ENCODE measurements at places on chromosomes 11 and 22. TPM values are rescaled to one million over a fixed set of nuclear protein-coding genes. Genes with fewer than 3 reads are reported as not detected.

IGSF22 gene
- 0.08 TPM for total RNA-seq

PVALB gene
- total RNA-seq = 1.1 TPM

GSTT2B gene
- 16.4 TPM for total RNA-seq

KMT5B gene
- 27.6 TPM for total RNA-seq

SEPTIN5 gene
- 8.5 TPM for total RNA-seq

C11orf65 gene
- total RNA-seq = 0.64 TPM

GRCh38 chr11:5846701-5847100 is 5.0 kb upstream of the OR52E6 start:
- no peak for DNase-seq

- no peak for DNase-seq
Measured at GRCh38 chr11:60485987-60486386, 6.6 kb upstream of the MS4A12 start.

DNA sequence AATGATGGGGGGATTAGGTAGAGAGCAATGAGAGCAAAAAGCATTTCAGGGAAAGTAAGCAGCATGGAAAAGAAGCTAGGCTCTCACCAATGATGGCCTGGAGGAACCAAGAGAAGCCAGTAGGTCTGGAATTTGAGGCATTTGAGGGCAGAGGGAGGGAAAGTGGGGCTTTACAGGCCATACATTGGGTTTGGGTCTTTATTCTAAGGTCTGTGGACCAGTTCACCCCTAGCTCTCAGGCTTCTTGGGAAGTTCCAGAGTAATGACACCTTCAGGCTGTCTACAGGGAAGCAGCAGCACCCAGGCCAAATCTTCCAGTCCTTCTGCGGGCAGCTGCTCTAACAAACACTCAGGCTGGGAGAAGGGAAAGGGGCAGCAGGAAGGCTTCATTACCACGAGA is 29.4 kb downstream of the ARFGAP2 start:
- DNase-seq = no peak

- DNase-seq = no peak
Measured at GRCh38 chr11:72871119-72871518, 56.9 kb downstream of the ATG16L2 start.

GRCh38 chr11:25327656-25328055 is 830.8 kb downstream of the LUZP2 start:
- DNase-seq = no peak

DNA sequence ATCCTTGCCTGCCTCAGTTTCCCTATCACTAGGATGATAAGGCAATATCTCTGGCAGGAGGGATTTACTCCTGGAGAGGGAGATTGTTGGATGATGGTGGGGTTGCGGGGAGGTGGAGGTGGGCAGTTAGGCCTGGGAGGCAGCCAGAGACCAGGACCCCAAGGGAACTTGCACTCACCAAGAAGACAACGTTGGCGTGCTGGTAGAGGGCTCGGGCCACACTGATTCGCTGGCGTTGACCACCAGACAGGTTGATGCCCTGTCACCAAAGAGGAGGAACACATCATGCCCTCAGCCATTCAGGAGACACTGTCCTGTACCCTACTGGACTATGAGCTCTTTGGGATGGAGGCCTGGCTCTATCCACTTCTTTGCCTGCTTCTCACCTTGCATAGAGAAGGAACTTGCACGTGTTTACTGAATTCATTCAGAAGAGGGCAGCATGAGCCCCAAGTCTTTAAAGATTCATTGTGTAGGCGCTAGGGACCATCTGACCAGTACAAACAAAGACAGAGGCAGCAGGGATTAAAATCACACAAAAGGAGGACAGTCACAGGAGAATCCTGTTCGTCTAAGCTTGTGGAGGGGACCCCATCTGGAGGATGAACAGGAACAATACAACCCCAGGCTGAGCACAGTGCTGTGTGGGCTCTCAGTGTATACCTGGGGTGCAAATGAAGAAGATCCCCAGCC is 24.2 kb upstream of the KCNJ11 start:
- no peak for DNase-seq

- no peak for DNase-seq
Measured at GRCh38 chr22:44493206-44493605, 4.8 kb downstream of the RTL6 start.

GRCh38 chr22:40602231-40602630 is 34.3 kb downstream of the MRTFA start:
- DNase-seq = no peak

DNA sequence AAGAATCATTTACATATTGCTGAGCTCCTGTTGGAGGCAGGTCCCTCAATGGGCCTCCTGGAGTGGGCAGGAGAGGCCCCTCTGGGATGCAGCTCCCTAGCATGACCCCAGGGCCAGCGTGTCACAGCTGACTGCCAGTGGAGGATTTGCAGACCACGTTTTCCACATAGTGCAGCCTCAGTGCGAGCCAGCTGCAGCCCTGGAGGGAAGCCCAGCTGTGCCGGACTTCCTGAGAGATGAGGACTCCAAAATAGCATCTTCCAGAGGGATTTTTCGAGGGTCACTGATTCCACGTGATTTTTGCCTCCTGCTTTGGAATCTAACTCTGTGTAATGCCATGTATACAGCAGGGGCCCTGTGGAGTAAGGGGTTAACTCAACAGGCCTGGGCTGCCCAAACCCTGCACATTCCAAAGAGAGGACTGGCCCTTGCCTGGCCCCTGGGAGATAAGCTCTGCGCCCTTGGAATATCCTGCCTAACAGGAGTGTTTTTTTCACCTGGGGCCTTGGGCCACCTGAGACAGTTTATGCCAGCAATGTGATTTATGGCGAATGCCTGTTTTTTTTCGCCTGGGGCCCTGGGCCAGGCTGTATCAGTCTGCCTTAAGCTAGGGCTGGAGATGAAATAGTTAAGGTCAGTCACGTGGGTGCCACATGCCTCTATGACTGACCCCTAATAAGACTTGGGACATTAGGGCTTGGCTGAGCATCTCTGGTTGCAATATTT is 47.4 kb downstream of the RPS6KA4 start:
- peak; percentile 70 for DNase-seq

DNA sequence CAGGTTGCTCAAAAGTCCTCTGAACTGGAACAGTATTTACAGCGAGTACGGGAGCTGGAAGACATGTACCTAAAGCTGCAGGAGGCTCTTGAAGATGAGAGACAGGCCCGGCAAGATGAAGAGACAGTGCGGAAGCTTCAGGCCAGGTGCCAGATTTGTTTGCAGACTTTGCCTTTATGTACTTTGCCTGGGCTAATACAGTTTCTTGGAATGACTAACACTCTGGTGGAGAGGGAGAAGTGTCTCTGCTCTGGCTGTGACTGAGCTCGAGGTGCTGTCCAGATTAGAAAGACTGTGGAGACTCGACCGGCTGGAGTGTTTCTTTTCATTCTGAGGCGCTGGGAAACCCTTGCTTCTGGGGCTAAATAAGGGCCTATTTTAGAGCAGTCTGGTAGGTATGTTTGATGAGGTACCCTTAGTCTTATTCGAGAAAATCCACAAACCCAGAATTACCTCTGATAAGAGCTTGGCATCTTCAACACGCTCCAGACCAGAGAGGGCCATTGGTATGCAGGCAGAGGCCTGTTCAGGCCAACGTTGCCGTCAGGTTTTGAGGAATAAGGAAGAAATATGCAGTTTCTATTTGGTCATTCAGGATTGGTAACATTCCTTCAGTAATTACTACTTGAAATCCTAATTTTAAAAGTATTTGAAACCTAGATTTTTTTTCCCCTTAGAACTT is 76.5 kb downstream of the SWAP70 start:
- no peak for DNase-seq

GRCh38 chr11:82765466-82766034 is 31.9 kb upstream of the FAM181B start:
- DNase-seq = no peak

- DNase-seq = no peak
Measured at GRCh38 chr11:113873236-113873626, 2.1 kb downstream of the USP28 start.

DNA sequence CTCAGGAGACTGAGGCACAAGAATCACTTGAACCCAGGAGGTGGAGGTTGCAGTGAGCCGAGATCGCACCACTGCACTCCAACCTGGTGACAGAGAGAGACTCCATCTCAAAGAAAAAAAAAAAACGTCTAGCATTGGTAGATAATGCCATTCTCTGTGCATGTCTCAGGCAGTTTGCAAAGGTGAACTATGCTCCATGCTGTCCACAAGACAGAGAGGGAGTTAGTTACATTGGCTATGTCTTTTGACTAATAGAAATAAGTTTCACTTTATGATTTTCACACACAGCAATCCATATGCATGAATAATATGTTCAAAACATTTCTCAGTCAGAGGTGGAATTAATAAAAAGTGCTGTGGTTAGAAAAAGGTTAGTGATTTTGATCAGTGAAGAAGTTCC is 591.4 kb downstream of the ETS1 start:
- DNase-seq = no peak

DNA sequence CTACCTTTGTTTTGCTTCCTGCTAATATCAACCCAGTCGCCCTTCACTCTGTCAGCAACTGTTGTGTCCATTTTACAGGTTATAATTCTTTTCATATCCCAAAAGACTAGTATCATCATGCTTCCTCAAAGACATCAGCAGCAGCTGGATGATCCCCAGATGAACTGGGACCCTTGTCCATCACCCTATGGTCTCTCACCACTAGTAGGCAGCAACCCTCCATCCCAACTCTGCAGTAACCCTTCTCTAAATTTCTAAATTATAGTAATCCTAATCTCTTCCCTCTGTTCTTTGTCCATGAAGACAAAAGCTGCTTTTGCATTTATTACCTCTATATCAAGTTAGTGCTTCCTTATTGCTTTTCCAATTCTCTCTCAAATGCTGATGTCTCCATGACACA is 1025.8 kb downstream of the FAM181B start:
- no peak for DNase-seq

GRCh38 chr22:48093981-48094380 is 1331.5 kb downstream of the TBC1D22A start:
- no peak for DNase-seq

GRCh38 chr11:83284501-83285150 is 1.5 kb downstream of the CCDC90B start:
- DNase-seq = no peak

DNA sequence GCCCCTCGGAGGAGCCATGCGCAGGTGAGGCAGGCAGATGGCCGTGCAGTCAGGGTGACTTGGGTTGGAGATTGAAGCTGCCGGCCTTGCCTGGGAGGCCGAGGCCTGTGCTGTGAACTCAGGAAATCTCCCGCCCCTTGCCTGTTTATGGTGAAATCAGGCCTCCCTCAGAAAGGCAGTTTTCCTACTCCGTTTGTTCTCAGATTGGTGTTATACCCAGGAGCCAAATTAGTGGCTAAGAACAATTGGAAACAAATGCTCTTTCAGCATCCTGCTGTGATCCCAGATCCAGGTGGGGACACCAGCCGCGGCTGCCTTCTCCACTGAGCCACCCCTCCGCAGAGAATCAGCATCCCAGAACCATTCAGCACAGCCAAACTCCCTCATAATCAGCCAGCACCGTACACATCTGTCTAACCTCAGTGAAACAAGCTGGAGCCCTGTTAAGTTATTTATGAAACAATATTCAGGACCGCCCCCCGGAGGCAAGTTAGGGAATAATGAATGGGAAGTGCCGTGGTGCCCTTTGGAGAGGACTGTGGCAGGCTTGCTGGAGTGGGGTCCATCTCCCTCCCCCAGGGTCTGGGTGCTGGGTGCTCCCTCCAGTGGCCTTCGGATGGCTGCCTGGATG is 60.0 kb downstream of the PKNOX2 start:
- DNase-seq = peak; percentile 31

GRCh38 chr11:106962995-106963394 is 55.3 kb downstream of the GUCY1A2 start:
- DNase-seq = no peak

GRCh38 chr11:68962527-68963250 is 18.1 kb downstream of the MRGPRD start:
- no peak for DNase-seq

DNA sequence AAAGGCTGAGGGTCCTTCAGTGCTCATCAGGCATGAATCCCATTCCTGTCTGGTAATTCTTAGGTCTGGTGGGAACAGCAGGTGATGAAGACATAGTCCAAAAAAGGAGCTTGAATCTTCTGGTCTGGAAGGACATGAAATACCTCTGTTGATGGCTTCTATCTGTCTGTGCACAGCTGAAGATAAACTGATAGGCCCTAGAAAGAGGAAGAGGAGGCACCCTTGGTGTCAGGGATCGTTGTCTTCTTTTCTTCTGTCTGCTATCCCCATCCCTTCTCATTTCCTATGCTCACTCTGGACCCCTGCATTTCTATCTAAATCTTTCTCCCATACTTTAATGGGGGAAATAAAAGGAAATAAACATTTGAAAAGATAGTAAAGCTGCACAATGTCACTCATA is 9.4 kb downstream of the AGBL2 start:
- no peak for DNase-seq

DNA sequence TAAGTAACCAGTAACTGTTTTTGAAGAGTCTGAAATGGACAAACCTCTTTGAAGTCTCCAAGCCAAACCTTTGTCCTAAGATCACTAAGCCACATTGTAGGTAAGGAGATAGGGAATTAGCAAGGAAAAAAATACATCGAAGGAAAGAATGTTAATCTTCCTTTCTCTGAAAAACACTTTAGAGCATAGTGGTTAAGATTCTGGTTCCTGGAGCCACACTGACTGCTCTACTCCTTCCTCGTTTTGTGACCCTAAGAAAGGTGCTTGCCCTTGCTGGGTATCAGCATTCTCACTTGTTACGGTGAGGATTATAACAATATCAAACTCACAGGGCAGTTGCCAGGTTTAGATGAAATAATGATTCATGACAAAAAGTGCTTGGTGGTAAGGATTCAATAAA is 104.0 kb downstream of the SIK3 start:
- no peak for DNase-seq

DNA sequence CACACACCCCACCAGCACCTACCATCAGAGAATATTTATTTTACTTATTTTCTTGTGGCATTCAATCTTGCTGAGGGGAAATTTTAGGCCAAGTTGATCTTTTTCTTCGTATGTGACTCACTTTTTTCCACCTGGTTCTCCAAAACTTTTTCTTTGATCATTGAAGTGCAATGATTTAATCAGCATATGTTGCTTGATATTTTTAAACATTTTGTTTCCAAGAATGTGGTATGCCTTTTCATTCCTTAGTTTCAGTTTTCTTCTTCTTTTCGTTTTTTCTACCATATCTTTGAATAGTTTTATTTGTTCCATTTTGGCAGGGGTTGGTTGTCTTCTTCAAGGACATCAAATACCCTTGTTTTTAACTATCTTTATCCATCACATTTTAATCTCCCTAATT is 28.6 kb downstream of the FANCF start:
- no peak for DNase-seq

- no peak for DNase-seq
Measured at GRCh38 chr11:115164774-115165173, 339.4 kb downstream of the CADM1 start.

DNA sequence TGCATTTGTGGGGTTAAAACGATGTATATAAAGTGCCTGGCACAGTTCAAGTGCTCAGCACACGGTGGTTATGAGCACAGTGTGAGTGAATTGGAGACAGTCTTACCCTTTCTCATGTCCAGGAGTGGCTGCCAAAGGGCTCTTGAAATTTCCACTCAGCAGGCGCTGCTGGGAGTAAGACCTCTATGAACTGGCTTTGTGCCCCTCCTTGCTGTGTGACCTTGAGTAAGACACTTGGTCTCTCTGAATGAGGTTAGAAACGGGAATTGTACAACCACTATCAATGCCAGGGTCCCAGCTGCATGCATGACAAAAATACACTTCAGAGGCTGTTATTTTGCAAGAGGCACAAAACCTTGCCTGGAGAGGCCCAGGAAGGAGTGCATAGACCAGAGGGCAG is 86.6 kb downstream of the TSPAN18 start:
- DNase-seq = no peak

- no peak for DNase-seq
Measured at GRCh38 chr11:128343870-128344269, 243.5 kb downstream of the ETS1 start.

GRCh38 chr11:43984519-43985385 is 42.3 kb downstream of the C11orf96 start:
- no peak for DNase-seq

- no peak for DNase-seq
Measured at GRCh38 chr11:70326365-70326811, 55.9 kb downstream of the PPFIA1 start.

Data from psoas muscle (tissue), 8 donors.